ENCODE measurements at places on chromosomes 7 and 10.

- no peaks in the 10 kb centered on the region for H3K27me3 ChIP-seq
- DNase-seq, result no peak
- H3K4me3 ChIP-seq, result no peak overlapping the region
- H3K4me1 ChIP-seq, result no peaks in the 10 kb centered on the region
- no peak overlapping the region for H3K27ac ChIP-seq
These were observed 213.8 kb downstream of the NEBL start for GRCh38 chr10:20683345-20683744.

GRCh38 chr10:44195112-44196007 lies 189.5 kb downstream of the CXCL12 start:
- no peaks in the 10 kb centered on the region for H3K27me3 ChIP-seq
- no peak overlapping the region for H3K27ac ChIP-seq
- no peaks in the 10 kb centered on the region for H3K36me3 ChIP-seq
- DNase-seq, result no peak

DNA sequence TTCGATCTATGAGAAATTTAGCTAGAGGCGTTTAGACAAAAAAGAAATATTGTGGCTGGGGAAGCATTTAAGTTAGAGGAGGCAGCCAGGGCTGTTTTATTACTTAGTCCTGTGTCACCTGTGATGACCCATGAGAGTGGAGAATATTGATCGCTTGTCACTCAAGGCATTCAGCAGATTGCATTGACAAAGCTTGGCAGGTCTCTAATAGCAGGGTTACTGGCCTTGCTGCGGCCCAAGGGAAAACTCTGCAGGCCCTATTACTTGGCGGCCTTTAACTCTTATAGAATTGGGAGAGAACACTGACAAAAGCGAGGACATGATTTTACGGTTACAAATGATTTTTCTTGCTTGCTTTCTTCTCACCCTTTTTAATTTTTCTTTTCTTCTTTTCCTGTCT lies 473.5 kb downstream of the AUTS2 start:
- no peaks in the 10 kb centered on the region for H3K4me1 ChIP-seq
- no peak overlapping the region for H3K4me3 ChIP-seq
- no peak overlapping the region for H3K27ac ChIP-seq

DNA sequence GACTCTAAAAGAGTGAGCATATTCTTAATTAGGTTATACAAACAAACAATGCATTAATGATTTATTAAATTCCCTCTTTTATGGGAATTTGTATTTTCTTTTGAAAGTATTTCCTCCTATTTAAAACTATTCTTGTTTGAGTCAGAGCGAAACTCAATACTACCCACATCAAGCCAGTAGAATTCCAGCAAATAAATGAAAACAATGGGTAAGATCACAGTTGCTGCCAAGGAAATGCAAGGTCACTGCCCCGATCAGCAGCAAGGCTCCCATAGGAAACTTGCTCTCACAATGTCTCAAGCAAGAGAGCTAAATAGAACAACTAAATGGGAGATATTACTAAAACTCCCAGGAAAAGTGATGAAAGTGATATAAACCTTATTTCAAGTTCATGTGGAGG lies 206.3 kb downstream of the THSD7A start:
- no peaks in the 10 kb centered on the region for H3K4me1 ChIP-seq
- H3K27ac ChIP-seq, result no peak overlapping the region
- H3K27me3 ChIP-seq, result no peaks in the 10 kb centered on the region
- no peak for DNase-seq

- H3K36me3 ChIP-seq, result no peaks in the 10 kb centered on the region
- H3K27me3 ChIP-seq, result no peaks in the 10 kb centered on the region
- H3K27ac ChIP-seq, result no peak overlapping the region
- H3K4me1 ChIP-seq, result no peaks in the 10 kb centered on the region
- no peak overlapping the region for H3K4me3 ChIP-seq
These were observed 34.2 kb downstream of the CTBP2 start for GRCh38 chr10:125125951-125126735.

- DNase-seq, result no peak
- H3K4me1 ChIP-seq, result no peaks in the 10 kb centered on the region
- no peaks in the 10 kb centered on the region for H3K36me3 ChIP-seq
- H3K27me3 ChIP-seq, result no peaks in the 10 kb centered on the region
- no peak overlapping the region for H3K27ac ChIP-seq
- no peak overlapping the region for H3K4me3 ChIP-seq
These were observed 36.1 kb upstream of the CCNY start for GRCh38 chr10:35300063-35300699.

DNA sequence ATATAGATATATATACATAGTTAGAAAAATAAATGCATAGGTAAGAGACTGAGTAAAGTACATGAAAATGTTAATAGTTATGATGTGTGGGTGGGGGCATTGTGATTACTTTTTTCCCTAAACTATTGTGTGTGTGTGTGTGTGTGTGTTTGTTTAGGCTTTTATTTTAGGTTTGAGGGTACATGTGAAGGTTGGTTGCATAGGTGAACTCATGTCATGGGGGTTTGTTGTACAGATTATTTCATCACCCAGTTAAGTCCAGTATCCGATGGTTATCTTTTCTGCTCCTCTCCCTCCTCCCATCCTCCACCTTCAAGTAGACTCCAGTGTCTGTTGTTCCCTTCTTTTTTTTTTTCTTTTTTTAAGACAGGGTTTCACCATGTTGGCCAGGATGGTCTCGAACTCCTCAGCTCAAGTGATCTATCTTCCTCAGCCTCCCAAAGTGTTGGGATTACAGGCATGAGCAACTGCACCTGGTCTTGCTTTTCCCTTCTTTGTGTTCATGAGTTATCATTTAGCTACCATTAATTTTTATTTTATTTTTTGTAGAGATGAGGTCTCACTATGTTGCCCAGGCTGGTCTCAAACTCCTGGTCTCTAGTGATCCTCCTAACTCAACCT lies 1.9 kb upstream of the RUFY2 start:
- H3K4me1 ChIP-seq, result peaks cover 11% of the 10 kb centered on the region
- no peak overlapping the region for H3K4me3 ChIP-seq
- H3K36me3 ChIP-seq, result no peaks in the 10 kb centered on the region
- H3K27ac ChIP-seq, result no peak overlapping the region
- no peaks in the 10 kb centered on the region for H3K27me3 ChIP-seq

DNA sequence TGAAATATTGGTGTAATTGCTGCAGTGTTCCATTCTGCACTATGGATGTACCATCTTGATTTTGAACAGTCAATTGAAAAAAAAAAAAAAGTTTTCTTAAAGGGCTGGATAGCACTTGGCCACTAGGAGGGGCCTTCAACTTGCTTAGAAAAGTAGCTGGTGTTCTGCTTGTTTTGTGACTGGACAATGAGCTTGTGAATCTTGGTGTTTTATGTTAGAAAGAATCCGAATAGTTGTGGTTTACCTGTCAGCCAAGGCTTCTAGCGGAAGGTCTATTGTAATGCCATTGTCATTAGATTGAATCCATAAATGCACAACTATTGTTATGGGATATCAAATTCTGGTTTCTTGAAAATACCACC lies 77.1 kb downstream of the BMPER start:
- DNase-seq, result no peak
- H3K36me3 ChIP-seq, result no peaks in the 10 kb centered on the region
- no peaks in the 10 kb centered on the region for H3K4me1 ChIP-seq
- no peak overlapping the region for H3K4me3 ChIP-seq

DNA sequence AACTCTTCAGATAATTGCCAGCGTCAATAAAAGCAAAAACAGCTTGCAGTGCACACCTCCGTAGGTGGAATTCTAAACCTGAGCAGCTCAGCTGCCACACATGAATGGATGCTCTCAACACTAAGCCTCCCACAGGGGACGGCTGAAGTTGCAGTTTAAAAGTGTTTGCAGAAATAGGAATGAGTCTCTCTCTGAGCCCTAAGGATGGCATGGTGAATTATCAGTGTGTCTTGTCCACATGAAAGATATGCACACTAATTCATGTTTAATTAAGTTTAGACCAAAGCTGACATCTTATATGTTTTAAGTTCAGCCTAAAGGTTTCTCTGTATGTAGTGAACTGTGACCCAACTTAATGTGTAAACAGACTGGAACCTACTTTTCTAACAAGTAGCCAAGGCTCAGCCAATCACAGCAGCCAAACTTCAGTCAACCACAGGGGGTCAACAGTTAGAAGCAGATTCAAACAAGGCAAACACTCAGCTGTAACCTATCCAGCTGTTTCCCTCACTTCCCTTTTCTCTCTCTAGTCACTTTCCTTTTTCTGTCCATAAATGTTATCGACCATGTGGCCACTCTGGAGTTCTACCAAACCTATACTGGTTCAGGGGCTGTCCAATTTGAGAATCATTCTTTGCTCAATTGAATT lies 38.1 kb downstream of the CTTNBP2 start:
- no peaks in the 10 kb centered on the region for H3K4me1 ChIP-seq
- H3K36me3 ChIP-seq, result no peaks in the 10 kb centered on the region
- H3K27me3 ChIP-seq, result no peaks in the 10 kb centered on the region
- no peak overlapping the region for H3K4me3 ChIP-seq
- no peak for DNase-seq

- H3K4me3 ChIP-seq, result no peak overlapping the region
- DNase-seq, result no peak
- no peak overlapping the region for H3K27ac ChIP-seq
- H3K27me3 ChIP-seq, result no peaks in the 10 kb centered on the region
- no peaks in the 10 kb centered on the region for H3K36me3 ChIP-seq
- no peaks in the 10 kb centered on the region for H3K4me1 ChIP-seq
These were observed 795.3 kb upstream of the CELF2 start for GRCh38 chr10:10222304-10222841.

DNA sequence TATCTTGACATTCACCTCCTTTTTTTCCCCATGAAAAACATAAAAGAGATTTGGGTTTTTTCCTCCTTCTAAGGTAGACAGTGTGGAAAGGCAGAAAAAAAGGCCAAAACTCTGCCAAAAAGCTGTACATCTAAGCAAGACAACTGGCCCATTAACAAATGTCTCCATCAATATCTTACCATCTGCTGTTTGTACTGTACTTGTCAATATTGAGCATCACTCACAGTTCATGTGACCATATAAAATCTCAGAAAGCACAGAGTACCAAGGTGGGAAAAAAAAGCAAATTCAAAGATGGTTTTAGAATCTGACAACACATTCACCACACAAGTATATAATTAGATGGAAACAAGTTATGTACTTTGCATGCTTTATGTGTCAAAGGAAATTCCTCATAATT lies 52.6 kb downstream of the CACNA2D1 start:
- H3K4me1 ChIP-seq, result no peaks in the 10 kb centered on the region
- H3K27ac ChIP-seq, result no peak overlapping the region
- H3K36me3 ChIP-seq, result no peaks in the 10 kb centered on the region
- no peak overlapping the region for H3K4me3 ChIP-seq
- no peak for DNase-seq

DNA sequence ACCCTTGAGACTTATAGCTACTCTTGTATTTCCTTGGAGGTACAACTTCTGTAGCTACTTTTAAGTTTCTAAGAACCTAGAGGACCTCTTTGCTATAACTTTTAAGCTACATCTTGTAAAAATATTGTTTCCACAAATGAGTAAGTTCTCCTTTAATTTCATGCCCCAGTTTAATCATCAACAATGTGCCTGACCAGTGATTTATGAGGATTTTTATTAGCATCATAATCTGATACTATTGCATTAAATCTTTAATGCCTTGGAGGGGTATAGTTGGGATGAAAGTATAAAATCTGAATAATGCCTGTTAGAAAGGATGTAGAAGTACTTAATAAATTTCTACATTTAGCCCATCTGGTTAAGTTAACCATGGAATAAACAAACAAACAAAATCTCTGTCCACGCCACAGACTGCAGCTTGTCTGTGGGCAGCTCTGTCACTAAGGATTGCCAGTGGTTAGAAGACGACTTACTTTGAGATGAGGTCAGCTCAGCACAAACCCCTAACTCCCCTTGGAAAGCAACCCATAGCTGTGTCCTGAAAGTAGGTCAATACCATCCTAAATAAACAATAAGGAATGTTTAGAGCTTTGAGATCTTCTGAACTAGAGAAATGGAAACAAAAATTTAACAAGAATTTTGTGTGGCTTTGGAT lies 18.3 kb downstream of the UBE2D1 start:
- no peaks in the 10 kb centered on the region for H3K27me3 ChIP-seq
- no peaks in the 10 kb centered on the region for H3K36me3 ChIP-seq
- peaks cover 5% of the 10 kb centered on the region for H3K4me1 ChIP-seq
- DNase-seq, result no peak
- no peak overlapping the region for H3K27ac ChIP-seq

DNA sequence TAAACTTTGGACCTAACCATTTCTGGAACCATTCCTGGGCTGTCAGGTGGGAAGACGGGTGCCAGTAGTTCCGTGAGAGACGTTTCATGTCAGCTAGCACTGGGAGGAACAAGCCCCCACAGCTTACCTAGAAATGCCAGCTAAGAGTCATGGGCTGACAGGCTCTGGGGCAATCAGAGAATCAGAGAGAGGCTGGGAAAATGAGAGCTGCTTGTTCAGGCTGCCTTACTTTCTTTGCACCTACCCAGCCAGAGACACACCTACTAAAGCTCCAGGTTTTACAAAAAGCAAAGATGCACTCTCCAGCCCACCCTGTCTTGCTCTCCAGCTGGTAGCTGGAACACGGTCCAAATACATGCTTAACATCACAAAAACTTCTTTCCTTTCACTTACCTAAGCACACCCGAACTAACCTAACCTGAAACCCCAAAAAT lies 688 bp downstream of the PTN start:
- DNase-seq, result no peak
- no peaks in the 10 kb centered on the region for H3K4me1 ChIP-seq
- no peaks in the 10 kb centered on the region for H3K36me3 ChIP-seq
- H3K27me3 ChIP-seq, result no peaks in the 10 kb centered on the region
- no peak overlapping the region for H3K4me3 ChIP-seq
